ENCODE measurements at places on chromosomes 4 and X. TPM values are rescaled to one million over a fixed set of nuclear protein-coding genes. Genes with fewer than 3 reads are reported as not detected.

SPANXN1 gene
- total RNA-seq: not detected

ADGRA3 gene
- total RNA-seq: not detected

CCDC158 gene
- not detected for total RNA-seq

BLTP1 gene
- 164 TPM for total RNA-seq

MED12 gene
- 32.7 TPM for total RNA-seq

DNA sequence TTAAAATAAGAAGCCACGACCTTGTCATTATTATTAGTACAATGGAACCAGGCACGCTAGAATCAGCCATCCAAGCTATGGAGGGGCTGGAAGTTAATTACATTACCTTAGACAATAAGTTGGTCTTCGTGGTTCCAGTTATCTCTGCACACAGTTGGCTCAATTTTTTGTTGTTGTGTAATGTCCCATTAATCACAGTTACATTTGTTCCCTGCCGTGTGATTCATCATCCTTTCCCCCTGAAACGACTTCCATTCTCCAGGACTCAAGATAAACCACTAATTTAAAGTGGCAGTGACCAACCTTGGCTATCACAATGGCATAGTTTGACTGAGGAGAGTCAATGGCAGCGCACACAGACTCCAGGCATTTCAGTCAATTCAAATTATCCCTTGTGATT lies 905.0 kb downstream of the RAB28 start:
- no peaks in the 10 kb centered on the region for H3K27me3 ChIP-seq
- H3K27ac ChIP-seq: no peak overlapping the region
- no peak for DNase-seq
- H3K4me1 ChIP-seq: no peaks in the 10 kb centered on the region

- H3K4me3 ChIP-seq: no peak overlapping the region
- no peaks in the 10 kb centered on the region for H3K27me3 ChIP-seq
- no peaks in the 10 kb centered on the region for H3K4me1 ChIP-seq
- no peaks in the 10 kb centered on the region for H3K36me3 ChIP-seq
- H3K27ac ChIP-seq: no peak overlapping the region
- DNase-seq: no peak
These were observed 11.8 kb downstream of the HTN1 start for GRCh38 chr4:70062000-70062399.

DNA sequence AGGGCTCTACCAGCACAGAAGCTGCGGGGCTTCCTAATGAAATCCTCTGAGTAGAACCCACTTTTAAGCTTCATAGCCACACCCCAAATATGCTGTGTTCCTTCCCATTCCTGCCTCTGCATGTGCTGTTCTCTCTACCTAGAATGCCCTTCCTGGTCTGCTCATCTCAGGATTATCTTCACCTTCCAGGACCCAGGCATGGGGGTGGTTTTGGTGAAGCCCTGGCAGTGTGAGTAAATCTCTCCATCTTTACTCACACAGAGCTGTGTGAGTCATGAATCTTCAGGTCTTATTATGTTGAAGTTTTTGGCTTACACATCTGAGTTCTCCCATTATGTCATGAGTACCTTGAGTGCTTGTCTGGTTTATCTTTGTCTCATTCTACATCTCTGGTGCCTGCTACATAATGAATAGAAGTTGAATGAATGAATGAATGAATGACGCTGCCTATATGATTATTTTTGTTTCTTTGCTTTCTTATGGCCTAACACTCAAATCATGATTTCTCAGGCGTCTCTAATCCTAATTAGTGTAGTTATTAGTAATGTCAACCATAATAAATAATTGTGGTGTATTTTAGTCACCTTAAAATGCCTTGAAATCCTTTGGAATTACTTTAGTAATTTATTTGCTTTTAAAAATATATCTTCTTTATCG lies 41.9 kb downstream of the HADH start:
- no peak for DNase-seq
- no peak overlapping the region for H3K27ac ChIP-seq
- H3K27me3 ChIP-seq: no peaks in the 10 kb centered on the region
- no peaks in the 10 kb centered on the region for H3K4me1 ChIP-seq
- H3K36me3 ChIP-seq: peaks cover 9% of the 10 kb centered on the region
- no peak overlapping the region for H3K4me3 ChIP-seq

DNA sequence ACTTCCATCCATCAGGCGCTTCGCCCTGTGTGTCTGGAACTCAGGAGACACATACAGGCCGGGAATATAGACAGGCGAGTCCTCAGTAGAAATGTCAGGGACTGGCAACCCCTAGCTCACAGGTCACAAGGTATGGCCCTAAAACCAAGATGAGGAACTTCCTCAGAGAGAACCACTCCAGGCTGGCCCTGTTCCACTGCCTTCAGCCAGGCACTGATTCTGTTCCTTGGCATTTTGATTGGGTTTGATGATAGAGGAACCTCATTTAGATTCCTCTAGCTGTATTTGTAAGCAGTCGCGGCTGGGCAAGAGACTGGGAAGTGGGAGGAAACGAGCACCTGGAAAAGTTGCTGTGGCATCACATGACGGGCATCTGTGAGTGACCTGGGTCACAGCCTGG lies 8.1 kb downstream of the HPSE start:
- no peak overlapping the region for H3K27ac ChIP-seq
- no peaks in the 10 kb centered on the region for H3K36me3 ChIP-seq
- H3K27me3 ChIP-seq: no peaks in the 10 kb centered on the region
- H3K4me1 ChIP-seq: no peaks in the 10 kb centered on the region
- DNase-seq: no peak

- H3K36me3 ChIP-seq: no peaks in the 10 kb centered on the region
- no peaks in the 10 kb centered on the region for H3K4me1 ChIP-seq
- no peak overlapping the region for H3K27ac ChIP-seq
- no peak for DNase-seq
- no peaks in the 10 kb centered on the region for H3K27me3 ChIP-seq
- no peak overlapping the region for H3K4me3 ChIP-seq
These were observed 60.6 kb downstream of the MAOA start for GRCh38 chrX:43716696-43717095.

DNA sequence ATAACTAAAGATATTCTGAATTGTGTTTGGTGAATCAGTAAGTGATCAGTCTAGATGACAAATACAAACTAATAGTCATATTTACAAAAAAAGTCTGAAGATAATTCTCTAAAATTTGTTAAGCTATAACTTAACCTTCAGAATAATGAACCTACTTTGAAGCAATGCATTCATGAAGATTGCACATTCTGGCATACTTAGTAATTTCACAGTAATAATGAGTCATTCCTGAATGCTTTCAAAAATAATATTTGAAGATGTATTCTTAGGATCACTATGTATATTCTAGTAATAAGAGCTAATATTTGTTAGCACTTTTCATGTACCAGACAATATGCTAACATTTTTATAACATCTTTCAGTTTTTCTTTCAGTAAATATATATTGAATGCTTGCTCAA lies 756.7 kb upstream of the SLIT2 start:
- H3K36me3 ChIP-seq: no peaks in the 10 kb centered on the region
- H3K4me3 ChIP-seq: no peak overlapping the region
- no peaks in the 10 kb centered on the region for H3K4me1 ChIP-seq
- no peak overlapping the region for H3K27ac ChIP-seq

GRCh38 chrX:71098302-71098701 lies 2.7 kb downstream of the FOXO4 start:
- peaks cover 20% of the 10 kb centered on the region for H3K4me1 ChIP-seq
- peak; percentile 77 for DNase-seq
- no peaks in the 10 kb centered on the region for H3K36me3 ChIP-seq

- H3K4me1 ChIP-seq: peaks cover 18% of the 10 kb centered on the region
- no peaks in the 10 kb centered on the region for H3K27me3 ChIP-seq
- peak; percentile 68 for DNase-seq
- peak overlapping the region; percentile 73 for H3K27ac ChIP-seq
These were observed 43.2 kb downstream of the ASMT start for GRCh38 chrX:1658071-1658491.

- H3K4me1 ChIP-seq: no peaks in the 10 kb centered on the region
These were observed 10.1 kb downstream of the AMOT start for GRCh38 chrX:112830540-112830939.

GRCh38 chr4:134320048-134320447 lies 118.5 kb upstream of the PABPC4L start:
- no peaks in the 10 kb centered on the region for H3K36me3 ChIP-seq
- H3K4me3 ChIP-seq: no peak overlapping the region
- H3K27me3 ChIP-seq: no peaks in the 10 kb centered on the region
- H3K4me1 ChIP-seq: peaks cover 15% of the 10 kb centered on the region

- no peaks in the 10 kb centered on the region for H3K36me3 ChIP-seq
- no peak for DNase-seq
- H3K4me3 ChIP-seq: no peak overlapping the region
- no peaks in the 10 kb centered on the region for H3K4me1 ChIP-seq
These were observed 223.0 kb downstream of the SOWAHB start for GRCh38 chr4:76674983-76675382.

GRCh38 chrX:102957751-102958150 lies 20.7 kb downstream of the RAB40AL start:
- H3K4me1 ChIP-seq: no peaks in the 10 kb centered on the region
- H3K36me3 ChIP-seq: no peaks in the 10 kb centered on the region
- H3K4me3 ChIP-seq: no peak overlapping the region
- DNase-seq: no peak
- H3K27me3 ChIP-seq: no peaks in the 10 kb centered on the region

GRCh38 chr4:131339137-131339536 lies 1810.0 kb upstream of the PCDH10 start:
- H3K36me3 ChIP-seq: no peaks in the 10 kb centered on the region
- H3K27ac ChIP-seq: no peak overlapping the region
- no peak for DNase-seq
- no peak overlapping the region for H3K4me3 ChIP-seq
- no peaks in the 10 kb centered on the region for H3K4me1 ChIP-seq

GRCh38 chr4:174152717-174153466 lies 130.6 kb downstream of the FBXO8 start:
- no peak overlapping the region for H3K27ac ChIP-seq
- no peak for DNase-seq
- no peak overlapping the region for H3K4me3 ChIP-seq
- H3K36me3 ChIP-seq: no peaks in the 10 kb centered on the region

DNA sequence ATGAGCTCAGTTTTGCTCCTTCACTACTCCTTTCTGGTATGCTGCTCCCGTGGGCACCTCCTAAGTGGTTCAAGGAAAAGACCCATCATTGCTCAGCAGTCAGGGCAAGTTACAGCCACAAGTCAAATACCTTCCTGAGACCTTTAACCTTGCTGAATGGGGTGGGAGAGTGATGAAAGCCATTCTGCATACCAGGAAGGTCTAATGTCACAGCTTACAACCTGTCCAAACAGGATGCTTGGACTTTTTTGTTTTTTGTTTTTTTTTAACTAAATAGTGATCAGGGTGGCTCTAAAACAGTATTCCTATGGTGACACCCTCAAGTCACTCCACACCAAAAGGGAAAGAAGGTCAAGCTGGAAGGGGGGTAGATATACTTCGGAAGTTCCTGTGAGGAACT lies 93.1 kb downstream of the GPC3 start:
- no peak overlapping the region for H3K27ac ChIP-seq
- no peak for DNase-seq
- no peaks in the 10 kb centered on the region for H3K36me3 ChIP-seq
- no peaks in the 10 kb centered on the region for H3K4me1 ChIP-seq
- H3K4me3 ChIP-seq: no peak overlapping the region

DNA sequence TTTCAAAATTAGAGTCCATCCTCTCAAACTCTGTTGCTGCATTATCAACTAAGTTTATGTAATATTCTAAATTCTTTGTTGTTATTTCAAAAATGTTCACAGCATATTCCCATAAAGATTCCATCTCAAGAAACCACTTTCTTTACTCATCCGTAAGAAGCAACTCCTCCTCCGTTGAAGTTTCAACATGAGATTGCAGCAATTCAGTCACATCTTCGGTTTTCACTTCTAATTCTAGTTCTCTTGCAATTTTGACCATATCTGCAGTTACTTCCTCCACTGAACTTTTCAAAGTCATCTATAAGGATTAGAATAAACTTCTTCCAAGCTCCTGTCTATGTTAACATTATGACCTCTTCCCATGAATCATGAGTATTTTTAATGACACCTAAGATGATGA lies 216.6 kb upstream of the SLC7A11 start:
- DNase-seq: no peak
- H3K36me3 ChIP-seq: no peaks in the 10 kb centered on the region
- H3K4me1 ChIP-seq: no peaks in the 10 kb centered on the region
- no peak overlapping the region for H3K4me3 ChIP-seq
- no peak overlapping the region for H3K27ac ChIP-seq

DNA sequence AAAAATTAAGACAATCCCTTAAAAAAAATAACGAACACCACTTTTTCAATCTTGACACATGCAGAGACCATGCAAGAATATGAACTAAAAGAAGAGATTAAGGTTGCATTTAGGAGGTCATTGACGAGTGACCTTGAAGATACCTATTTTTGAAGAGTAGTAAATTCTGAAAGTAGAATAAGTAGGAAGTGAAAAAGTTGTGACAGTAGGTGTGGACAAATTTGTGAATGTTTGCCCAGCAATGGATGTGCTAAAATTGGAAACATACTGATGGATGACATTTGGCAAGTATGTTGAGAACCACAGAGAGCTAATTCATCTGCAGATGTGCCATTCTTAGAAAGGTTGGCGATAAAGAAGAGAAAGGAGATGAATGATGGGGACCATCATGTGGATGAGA lies 213.7 kb upstream of the VCX3A start:
- no peaks in the 10 kb centered on the region for H3K27me3 ChIP-seq
- peak; percentile 84 for DNase-seq
- H3K27ac ChIP-seq: peak overlapping the region; percentile 89
- H3K36me3 ChIP-seq: no peaks in the 10 kb centered on the region
- peaks cover 63% of the 10 kb centered on the region for H3K4me1 ChIP-seq
- peak overlapping the region; percentile 15 for H3K4me3 ChIP-seq

DNA sequence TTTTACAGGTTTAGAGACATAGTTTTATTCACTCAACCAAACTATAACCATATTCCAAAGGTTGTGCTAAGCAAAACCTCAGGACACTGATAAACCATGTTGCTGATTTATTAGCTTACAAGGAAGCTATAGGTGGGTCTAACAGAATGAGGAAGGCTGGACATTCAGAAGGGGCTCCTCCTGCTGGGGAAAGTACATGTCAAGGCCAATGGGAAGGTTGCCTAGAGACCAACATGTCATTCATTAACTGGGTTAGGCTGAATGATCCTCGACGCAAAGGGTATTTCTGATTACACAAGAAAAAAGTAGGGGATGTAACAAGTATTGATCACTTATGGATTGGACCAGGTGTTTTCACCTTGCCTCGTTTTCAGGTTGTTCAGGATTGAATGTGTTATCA lies 30.3 kb downstream of the SLC10A6 start:
- no peaks in the 10 kb centered on the region for H3K27me3 ChIP-seq
- H3K27ac ChIP-seq: no peak overlapping the region
- no peaks in the 10 kb centered on the region for H3K36me3 ChIP-seq

DNA sequence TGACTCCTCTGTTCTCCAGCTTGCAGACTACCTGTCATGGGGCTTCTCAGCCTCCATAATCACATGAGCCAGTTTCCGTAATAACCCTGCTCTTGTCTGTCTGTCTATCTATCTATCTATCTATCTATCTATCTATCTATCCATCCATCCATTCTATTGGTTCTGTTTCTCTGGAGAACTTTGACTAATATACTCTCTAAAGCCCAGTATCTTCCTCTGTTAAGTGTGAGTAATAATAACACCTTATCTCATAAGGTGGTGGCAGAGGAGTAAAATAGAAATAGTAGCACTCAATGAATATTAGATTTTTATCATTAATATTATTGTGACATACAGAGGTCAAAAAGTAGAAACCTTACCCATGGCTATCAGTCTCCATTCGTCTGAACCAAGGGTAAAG lies 177.9 kb upstream of the PGRMC2 start:
- peak overlapping the region; percentile 98 for H3K27ac ChIP-seq
- H3K27me3 ChIP-seq: no peaks in the 10 kb centered on the region
- H3K36me3 ChIP-seq: peaks cover 12% of the 10 kb centered on the region
- H3K4me3 ChIP-seq: no peak overlapping the region

All from Karpas-422 (cell line).